ENCODE measurements at places on chromosomes 6 and 20.

DNA sequence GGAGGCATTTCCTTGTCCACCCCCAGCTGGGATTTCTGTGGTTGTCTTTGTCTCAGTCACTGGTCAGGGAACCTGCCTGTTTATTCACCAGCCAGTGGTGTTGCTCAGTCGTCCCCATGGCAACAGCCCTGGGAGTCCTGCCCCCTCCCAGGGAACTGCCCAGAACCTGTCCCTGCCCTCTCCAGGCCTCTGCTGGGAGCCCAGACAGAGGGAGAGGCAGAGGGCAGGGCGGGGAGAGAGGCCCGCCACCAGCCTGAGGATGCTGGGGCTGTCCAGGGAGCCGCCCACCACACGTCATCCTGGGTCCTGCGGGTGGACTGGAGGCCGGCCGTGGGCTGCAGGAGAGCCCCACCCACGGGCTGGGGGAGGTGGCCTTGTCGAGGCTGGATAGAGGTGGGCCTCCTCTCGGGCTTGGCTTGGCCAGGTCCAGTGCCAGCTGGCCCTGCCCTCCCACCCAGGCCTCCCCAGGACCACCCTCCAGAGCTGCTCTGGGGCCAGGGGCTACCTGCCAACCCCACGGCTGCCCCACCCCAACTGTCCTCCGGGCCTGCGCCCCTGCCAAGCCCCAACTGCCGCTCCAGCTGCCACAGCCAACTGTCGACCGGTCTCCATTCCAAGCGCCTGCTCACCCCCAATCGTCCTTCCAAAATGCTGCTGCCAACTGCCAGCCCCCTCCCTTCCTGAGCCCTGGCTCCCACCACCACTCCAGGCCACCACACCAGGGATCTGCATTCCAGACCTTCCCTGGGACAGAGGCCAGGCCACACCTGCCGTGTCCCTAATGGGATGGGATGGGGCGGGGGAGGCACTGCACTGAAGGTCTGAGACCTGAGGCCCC, 4.2 kb upstream of the ZBTB46 start:
- no peak for DNase-seq

GRCh38 chr6:34052918-34053608, 92.8 kb downstream of the GRM4 start:
- no peak for DNase-seq

DNA sequence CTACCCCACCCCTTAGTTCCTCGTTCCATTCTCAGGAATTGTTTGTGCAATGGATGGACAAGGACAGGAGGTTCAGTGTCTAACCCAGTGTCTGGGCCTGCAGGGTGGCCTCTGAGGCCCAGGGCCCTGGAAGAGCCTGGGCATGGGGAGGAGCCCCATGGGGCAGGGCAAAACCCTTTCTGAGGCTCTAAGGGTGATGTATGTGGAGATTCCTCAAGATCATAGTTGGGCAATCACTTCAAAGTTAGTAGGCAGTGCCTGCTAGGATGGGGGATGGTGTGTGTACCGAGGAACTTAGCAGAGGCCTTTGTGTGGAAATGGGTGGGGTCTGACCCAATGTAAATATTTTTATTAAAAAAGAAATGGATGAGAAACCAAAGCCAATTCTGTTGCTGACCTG, 6.7 kb upstream of the C2 start:
- DNase-seq, result no peak

DNA sequence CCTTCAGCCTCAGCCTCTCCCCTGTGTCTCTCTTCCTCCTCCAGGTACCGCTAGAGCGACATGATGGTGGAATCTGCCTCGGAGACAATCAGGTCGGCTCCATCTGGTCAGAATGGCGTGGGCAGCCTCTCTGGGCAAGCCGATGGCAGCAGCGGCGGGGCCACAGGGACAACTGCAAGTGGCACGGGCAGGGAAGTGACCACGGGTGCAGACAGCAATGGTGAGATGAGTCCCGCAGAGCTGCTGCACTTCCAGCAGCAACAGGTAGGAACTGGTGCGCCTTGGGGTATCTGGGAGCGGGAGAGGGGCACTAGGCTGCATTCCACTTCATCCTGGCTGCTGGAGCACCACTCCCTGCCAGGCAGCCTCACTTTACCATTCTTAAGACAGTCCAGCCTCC, 19.5 kb downstream of the FOXP4 start:
- no peak for DNase-seq

- DNase-seq, result peak; percentile 41
Measured at GRCh38 chr6:44255871-44256774, 1.2 kb downstream of the SLC35B2 start.

- DNase-seq, result no peak
Measured at GRCh38 chr6:12134581-12134980, 122.5 kb downstream of the HIVEP1 start.

- DNase-seq, result no peak
Measured at GRCh38 chr6:20640181-20640580, 105.9 kb downstream of the CDKAL1 start.

DNA sequence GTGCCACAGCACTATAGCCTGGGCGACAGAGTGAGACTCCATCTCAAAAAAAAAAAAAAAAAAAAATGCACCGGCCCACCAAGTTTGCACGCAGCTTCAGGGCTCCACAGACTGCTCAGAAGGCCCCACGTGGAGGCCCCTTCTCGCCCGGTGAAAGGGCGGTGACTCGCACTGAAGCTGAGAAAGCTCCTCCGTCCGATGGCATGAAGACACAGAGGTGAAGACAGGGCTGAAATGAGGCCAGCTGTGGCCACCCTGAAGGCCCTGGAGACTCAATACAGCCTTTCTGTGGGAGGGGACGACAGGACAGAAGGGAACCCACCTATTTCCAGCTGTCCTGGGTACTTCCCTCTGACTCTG, 84.0 kb downstream of the PTPN1 start:
- DNase-seq, result no peak

- DNase-seq, result no peak
Measured at GRCh38 chr6:33203443-33204164, 851 bp upstream of the HSD17B8 start.

GRCh38 chr20:371755-372542, 8.6 kb upstream of the TRIB3 start:
- no peak for DNase-seq

DNA sequence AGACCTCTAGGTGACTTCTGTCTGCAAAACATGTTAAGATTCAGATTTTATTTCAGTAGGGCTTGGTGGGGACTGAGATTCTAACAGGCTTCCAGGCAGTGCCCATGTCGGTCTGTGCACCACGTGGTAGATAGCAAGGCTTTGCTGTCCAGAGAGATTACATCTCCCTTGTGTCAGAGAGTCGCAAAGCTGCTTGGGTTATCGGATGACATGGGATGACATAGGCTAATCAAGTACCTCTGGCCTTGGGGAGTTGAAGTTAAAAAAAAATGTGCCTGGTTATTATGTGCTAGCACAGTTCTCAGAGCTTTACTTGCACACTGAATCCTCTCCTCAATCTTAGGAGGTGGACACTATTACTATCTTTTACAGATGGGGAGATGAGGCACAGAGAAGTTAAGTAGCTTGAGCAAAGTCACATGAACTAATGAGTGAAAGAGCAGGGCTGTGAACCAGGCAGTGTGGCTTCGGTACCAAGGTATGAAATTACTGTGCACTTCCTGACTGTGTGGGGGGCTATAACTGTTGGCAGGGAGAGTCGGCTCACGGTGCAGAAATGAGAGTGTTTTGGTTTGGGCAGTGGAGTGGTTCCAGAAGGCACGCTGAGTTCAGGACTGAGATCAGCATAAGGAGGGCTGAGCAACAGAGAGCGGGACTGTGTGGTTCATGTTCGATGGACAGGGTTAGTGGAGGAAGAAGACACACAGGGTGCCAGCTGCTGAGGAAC, 41.1 kb downstream of the FARS2 start:
- peak; percentile 76 for DNase-seq

- DNase-seq, result no peak
Measured at GRCh38 chr6:28683945-28684538, 158.4 kb downstream of the GPX5 start.

DNA sequence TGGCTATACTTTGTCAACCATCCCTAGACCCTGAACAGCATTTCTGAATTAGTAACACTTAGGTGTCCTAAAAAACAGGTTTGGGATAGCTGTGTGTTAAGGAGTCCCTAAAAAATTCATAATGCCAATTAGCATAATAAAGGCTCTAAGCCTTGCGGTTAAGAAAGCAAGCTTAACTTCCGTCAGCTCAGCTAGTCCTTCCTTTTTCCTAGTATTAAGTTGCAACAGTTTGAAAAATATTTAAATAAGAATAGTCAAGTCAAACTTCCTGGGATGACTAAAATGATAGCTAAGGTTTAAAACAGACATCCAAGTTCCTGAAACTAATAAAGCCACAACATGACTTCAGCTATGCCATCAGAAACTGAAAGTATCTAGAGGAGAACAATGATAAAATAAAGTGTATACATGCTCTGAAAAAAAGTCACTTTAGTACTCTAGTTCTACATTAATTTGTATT, 3.5 kb downstream of the AKIRIN2 start:
- no peak for DNase-seq

DNA sequence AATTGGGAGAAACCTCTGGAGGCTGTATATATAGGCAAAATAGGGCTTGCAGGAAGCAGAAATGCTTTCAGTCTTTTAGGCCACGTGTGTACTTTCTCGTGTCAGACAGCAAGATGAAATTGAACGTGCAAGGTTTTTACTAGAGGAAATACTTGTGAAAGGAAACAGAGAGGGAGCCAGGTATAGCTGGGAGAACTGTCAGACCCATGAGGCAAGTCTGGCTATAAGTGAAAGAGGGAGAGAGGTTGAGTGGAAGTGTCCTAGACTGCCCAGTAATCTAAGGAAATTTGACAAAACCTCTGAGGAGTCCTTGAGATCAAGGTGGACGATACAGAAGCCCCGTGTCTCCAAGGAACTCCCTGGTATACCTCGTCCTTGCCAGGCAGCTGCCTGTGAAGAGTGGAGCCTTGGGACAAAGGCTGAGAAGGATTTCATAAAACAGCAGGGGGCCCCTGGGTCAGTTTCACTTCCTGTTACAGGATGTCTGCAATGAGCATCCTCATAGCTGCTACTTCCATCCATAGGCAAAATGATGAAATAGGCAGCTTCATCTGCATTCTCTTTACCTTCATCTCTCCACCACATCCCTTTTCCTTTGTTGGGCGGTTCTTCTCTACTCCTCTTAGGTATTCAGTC, 114.4 kb upstream of the MAP3K7 start:
- DNase-seq, result peak; percentile 32

- DNase-seq, result no peak
Measured at GRCh38 chr20:4170621-4171537, 155.5 kb upstream of the RNF24 start.

DNA sequence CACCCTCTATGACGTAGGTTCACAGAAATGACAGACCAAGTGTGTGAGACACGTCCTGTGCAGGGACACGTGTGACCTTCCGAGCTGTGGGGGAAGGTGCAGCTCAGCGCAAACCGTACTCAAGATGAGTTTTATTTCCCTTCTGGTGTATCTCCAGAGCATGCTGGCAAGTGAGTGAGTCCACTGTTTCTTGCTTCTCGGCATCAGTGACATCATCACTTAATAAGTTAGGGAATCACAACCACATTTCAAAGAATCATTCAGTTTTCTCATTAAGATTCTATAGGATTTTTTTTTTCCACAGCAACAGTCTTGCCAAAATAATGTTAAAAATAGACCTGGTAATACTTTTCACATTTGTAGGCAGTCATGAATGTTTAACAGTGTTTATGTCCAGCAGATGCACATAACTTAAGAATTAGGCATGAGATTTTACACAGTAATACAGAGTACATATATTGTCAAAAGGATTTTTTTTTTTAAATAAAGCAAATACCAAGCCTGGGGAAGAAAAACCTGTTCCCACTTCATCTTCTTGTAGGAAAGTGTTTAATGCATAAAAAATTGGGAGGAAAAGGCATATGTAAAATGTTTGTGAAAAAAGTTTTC, 417.8 kb downstream of the CDC5L start:
- DNase-seq, result no peak

- DNase-seq, result no peak
Measured at GRCh38 chr6:132017942-132018341, 66.8 kb upstream of the CCN2 start.

- no peak for DNase-seq
Measured at GRCh38 chr6:105974986-105975385, 111.2 kb upstream of the PRDM1 start.

GRCh38 chr6:73156793-73157767, 68.2 kb downstream of the KHDC1L start:
- DNase-seq, result no peak

DNA sequence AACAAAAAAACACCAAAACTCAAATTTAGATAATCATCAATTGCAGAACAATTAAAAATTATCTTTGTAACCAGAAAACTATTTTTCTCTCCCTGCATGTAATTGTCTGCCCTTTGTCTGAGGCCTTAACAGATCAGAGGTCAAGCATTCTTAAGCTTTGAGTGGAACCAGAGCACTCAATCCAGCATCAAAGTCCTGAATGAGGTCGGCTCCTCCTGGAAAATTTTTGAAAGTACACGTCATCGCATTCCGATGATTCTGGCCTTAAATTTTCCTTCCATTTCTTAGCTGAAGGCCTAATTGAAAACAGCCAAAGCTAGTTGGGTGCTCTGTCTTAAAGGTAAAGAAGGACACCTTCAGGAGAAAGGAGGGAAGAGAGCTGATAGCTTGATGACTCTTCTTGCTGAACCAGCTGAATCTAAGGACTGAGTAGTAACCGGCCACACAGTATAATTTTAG, 510.2 kb upstream of the SULF2 start:
- no peak for DNase-seq

DNA sequence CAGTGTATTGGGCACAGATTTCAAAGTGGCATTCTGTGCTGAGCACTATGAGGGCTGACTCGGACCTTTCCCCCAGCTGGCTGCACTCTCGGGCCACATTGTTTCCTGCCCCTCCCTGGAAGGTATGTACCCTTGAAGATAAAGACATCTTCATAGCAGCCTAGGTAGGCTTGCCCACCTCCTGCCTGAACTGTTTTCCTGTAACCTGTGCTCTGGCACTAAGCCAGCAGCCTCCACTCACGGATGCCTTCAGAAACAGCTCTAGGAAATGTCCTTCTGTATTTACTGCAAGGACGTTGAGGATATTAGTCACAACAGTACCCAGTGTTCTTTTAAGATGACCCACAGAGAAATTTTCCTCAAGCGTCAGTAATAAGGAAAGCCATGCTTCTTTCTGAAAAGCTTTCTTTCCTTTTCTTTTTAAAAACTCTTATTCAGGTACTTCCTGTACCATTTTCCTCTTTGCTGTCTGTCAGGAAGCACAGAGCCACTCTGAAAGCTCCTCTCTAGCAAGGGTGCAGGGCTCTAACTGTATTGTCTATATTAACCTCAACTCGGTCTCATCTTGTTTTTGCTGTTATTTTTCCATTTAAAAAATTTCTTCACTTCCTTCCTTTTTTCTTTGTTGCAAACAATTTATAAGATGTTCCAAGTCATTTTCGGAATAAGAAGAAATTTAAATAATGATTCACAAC, 43.5 kb downstream of the TTI1 start:
- DNase-seq, result no peak

GRCh38 chr20:31833130-31833930, 12.1 kb downstream of the FOXS1 start:
- peak; percentile 83 for DNase-seq

- DNase-seq, result peak; percentile 82
Measured at GRCh38 chr20:51386586-51386985, 155.9 kb downstream of the NFATC2 start.

DNA sequence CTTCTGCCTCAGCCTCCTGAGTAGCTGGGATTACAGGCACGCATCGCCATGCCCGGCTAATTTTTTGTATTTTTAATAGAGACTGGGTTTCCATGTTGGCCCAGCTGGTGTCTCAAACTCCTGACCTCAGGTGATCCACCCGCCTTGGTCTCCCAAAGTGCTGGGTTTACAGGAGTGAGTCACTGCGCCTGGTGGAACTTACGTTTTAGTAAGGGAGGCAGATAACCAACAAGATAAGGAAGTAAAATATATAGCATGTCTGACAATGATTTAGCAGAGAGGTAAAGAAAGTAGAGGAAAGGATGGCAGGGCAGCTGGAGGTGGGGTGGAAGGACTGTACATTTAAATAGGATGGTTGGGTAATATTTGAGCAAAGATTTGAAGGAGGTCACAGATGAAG, 12.8 kb upstream of the MYMX start:
- no peak for DNase-seq

Data from activated CD8-positive, alpha-beta T cell treated with anti-CD3 and anti-CD28 coated beads for 36 hours (primary cell).